Fibroblast of upper back skin (primary cell): ENCODE measurements at places on chromosomes 12 and 14.

DNA sequence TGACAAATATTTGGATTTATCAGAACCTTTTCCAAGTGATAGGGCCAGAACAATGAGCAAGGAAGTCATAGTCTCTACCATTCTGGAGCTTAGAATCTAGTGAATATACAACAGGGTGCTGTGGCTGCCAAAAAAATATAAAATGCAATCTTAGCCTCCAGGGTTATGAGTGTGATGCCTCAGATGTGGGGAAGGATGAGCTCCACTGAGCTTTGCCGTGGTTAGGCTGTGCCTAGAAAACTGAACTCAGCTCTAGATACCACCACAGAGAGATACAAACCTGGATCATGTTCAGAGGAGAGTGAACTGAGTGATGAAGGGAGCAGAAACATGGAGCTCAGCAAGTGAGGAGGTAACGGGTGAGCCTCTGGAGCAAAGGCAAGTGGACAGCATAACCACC lies 138.1 kb upstream of the HIF1A start:
- DNase-seq: no peak

DNA sequence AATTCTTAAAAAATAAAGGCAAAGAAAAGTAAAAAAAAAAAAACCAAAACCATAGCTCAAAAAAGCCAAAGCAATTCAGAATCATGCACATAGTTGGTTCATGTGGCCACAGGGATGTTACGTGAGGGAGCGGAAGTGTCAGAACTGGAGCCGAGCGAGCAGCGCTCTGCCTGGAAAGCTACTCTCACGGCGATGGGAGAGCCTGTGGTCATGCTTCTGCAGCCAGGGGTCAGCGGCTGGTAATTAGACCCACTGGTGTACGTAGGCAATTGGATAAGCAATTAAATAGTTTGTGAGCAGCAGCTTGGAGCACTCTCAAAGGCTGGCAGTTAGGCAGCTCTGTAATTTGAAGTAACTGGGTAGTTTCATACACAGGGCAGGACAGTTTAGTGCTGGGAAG lies 58.1 kb downstream of the TRHDE start:
- no peak for DNase-seq

- peak; percentile 7 for DNase-seq
Measured at GRCh38 chr14:33317675-33318074, 379.0 kb downstream of the NPAS3 start.

GRCh38 chr12:65152596-65152995 lies 16.8 kb upstream of the LEMD3 start:
- peak; percentile 59 for DNase-seq

DNA sequence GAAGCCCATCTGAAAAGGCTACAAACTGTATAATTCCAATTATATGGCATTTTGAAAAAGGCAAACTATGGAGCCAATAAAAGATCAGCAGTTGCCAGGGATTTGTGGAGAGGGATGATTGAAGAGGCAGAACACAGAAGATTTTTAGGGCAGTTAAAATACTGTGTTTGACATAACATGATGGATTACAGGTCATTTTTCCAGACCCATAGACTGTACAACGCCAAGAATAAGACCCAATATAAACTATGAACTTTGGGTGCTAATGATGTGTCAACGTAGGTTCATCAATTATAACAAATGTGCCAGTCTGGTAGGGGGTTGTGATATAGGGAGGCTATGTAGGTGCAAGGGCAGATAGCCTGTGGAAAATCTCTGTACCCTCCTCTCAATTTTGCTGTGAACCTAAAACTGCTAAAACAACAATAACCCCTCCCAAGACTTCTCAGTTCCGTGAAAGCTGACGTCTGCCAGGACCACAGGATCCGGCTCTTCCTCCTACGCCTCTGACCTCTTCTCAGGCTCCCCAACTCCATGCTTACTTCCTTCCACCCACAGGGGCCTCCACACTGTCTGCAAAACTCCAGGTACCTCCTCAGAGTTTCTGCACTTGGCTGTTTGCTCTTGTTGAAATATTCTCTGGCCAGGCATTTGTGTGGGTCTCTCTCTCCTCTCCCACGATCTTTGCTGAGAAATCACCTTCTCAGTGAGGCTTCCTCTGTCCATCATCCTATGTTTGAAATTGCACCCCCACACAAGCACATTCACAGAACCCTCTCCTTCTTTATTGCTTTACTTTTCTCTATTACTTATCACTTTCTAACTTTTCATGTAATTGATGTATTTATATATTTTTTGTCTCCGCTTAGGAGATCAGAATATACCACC lies 131.4 kb downstream of the BBS10 start:
- no peak for DNase-seq

DNA sequence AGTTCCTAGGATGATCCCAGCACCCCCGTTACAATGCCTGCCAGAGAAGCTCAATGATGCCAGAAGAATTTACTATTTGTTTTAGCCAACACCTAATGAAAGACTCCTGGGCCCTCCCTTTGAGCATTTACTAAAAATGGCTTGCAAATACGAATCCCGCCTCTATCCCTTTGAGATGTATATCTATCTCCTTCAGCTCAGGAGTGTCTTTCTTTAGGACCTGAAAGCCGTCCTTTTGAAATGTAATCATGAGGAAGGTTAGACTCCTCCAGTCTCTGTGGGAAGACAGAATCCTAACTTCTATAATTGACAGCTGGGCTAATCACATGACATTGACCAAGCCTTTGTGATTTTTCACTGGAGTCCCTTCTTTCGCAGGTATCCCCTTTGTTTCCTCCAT lies 19.2 kb upstream of the DYNC1H1 start:
- DNase-seq: no peak

DNA sequence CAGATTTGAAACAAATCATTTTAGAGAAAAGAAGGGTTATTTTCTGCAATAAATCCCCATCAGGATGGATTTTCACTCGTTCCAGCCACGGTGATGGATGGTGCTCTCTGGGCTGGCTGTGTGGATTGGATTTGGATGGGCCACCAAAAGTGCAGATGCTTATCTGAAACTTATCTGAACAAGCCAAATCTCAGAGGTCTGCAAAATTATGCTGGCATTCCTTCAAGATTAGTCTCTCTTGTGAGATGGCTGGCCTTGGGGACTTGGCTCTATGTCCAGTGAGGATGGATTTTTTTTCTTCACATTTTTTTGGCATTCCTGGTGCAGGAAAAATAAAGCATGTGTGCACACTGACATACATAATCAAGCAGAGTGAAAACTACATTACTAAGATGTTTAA lies 341.9 kb downstream of the GXYLT1 start:
- DNase-seq: peak; percentile 1

- DNase-seq: no peak
Measured at GRCh38 chr12:75935539-75936242, 95.9 kb downstream of the PHLDA1 start.

DNA sequence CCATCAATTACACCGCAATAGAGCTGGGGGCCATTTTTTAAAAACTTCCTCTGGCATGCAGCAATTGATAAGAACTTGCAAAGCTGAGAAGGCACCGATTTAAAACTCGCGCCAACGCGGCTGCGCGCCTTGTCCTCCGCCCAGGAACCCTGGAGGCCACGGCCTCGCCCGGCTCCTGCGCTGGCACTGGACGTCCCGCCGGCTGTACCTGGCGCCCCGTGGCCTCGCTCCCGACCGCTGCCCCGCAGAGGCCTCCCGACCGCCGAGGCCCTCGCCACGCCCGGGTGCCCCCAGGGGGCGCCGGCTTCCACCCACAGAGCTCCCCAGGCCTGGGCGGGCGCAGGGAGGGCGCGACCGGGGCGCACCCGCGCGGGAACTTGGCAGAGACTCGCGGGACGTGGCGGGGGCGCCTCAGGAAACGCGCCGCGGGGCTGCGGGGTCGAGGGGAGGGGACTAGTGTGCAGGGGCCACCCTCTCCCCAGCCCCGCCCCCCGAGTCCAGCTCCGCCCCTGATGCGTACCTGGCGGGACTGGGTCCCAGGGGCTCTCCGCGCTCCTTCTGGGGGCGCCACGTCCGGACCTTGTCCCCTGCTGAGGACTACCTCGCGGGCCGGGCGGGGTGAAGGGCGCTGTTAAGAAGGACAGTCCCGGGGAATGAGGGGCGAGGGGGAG lies 65.7 kb downstream of the TNFAIP2 start:
- DNase-seq: no peak

GRCh38 chr12:91040096-91040755 lies 17.6 kb downstream of the KERA start:
- DNase-seq: peak; percentile 19

- no peak for DNase-seq
Measured at GRCh38 chr12:26890784-26891183, 47.0 kb downstream of the INTS13 start.

GRCh38 chr14:50516091-50516490 lies 16.3 kb downstream of the MAP4K5 start:
- no peak for DNase-seq

DNA sequence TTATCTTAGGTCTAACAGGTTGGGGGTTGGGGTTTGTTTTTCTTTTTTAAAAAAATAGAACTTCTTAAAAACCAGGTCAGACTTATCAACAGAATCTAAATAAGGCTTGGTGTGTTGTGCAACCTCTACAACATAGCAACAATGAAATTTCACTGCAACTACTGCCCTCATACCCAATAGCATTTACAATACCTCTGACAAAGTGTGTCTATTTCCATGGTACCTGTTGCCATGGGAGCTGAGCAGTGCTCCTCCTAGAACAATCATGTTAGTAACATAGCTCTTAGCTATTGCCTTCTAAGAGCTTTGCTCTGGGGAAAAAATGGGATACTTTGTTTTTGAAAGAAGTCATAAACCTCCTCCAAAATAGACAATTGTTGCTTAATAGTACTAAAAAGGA lies 103.3 kb upstream of the CCDC175 start:
- DNase-seq: no peak

GRCh38 chr12:45893240-45893639 lies 97.1 kb downstream of the SCAF11 start:
- no peak for DNase-seq

DNA sequence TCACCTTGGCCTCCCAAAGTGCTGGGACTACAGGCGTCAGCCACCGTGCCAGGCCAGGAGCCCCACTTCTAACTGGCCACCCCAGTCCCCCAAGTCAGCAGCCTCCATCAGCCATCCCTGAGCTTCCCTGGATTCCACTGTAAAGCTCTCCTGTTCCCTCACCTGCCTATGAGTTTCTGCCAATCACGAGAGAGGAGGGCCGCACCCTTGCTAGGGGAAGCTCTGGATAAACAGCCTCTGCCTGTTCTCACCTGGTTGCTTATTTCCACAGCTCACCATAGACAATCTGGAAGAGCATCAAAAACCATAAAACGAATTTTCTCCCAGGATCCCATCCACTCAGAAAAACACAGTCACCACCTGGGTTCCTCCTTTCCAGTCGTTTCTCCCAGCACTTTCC lies 5.0 kb downstream of the CDCA4 start:
- no peak for DNase-seq

GRCh38 chr12:124898923-124899294 lies 15.5 kb downstream of the UBC start:
- no peak for DNase-seq

- peak; percentile 99 for DNase-seq
Measured at GRCh38 chr12:7498809-7499208, 4.8 kb downstream of the CD163 start.

DNA sequence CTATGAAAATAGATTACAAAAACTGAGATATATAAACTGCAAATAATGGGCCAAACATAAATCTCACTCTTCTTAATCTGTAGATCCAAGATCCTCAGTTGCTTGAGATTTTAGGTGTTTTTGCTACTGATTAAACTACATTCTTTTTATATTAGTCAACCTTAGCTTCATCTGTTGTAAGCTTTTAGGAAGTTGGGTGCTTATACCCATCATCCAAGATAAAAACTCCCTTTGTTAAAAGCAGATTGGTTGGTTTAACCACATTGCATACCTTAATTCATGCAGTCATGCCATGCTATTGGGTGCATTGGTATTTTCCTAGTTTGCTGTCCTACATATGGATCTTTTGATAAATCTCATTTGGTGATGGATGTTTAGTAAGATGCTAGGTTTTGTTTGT lies 46.2 kb upstream of the DIP2B start:
- DNase-seq: peak; percentile 34

DNA sequence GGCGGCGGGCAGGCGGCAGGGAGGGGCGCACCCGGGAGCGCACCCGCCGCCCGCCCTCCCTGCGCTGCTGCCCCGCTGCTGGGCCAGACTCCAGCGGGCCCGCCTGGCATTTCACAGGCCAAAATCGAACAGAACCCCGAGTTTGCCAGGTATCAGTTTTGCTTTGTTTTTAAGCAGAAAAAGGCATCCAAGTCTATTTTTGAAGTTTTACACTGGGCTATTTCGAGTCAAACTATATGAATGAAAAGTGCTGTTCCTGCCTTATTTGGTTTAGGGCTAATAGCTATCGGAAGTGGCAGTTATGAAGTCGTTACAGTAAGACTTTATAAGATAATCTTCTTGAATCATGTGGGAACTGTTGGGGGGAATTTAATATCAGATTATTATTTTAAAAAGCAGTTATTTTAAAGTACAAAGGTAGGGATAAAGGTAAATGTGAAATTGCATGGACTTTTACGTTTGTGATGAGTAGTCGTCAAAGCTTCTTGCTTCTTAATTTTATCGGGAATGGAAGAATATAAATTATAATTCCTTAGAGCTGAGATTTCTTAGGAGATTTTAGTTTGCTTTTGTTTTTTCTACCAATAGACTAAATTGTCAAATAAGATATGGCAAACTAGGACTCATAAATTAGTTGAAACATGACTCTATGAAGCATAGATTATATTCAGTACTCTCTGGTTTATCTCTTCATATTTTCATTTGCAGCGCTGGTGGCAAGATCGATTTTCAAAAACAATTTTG lies 1.1 kb downstream of the MSRB3 start:
- DNase-seq: no peak

DNA sequence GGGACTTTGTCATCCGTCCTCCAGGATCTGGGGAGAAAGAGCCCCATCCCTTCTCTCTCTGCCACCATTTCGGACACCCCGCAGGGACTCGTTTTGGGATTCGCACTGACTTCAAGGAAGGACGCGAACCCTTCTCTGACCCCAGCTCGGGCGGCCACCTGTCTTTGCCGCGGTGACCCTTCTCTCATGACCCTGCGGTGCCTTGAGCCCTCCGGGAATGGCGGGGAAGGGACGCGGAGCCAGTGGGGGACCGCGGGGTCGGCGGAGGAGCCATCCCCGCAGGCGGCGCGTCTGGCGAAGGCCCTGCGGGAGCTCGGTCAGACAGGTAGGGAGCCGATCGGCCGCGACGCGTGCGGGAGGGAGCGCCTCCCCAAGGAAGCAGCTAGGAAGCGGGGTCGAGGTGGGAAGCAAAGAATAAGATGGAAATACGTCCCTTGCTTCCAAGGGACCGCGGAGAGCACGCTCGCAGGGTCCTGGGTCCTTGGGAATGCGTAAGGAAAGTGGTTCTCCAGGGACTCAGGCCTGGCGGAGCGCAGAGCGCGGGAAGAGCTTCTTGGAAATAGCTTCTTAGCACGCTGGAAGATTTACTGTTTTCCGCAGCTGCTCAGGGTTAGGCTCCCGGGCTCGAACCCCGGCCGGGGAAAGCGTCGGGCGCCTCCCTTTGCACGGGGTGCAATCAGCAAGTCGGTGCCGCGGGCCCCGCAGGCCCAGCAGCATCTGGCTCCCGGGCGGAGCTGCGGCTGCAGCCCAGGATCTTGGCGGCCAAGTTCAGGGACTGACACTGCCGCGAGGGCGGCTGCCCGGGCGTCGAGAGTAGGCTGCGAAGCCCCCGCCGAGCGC lies 457 bp downstream of the SOCS2 start:
- peak; percentile 21 for DNase-seq

GRCh38 chr14:105069871-105070759 lies 4.9 kb upstream of the GPR132 start:
- peak; percentile 49 for DNase-seq
